Pulmonary artery endothelial cell (primary cell): ENCODE measurements at places on chromosomes 2 and 18.

GRCh38 chr2:61949458-61949713, 43.9 kb downstream of the COMMD1 start:
- no peak for DNase-seq

GRCh38 chr18:23710068-23710527, 20.8 kb downstream of the LAMA3 start:
- DNase-seq: no peak

- no peak for DNase-seq
Observed at GRCh38 chr2:42074661-42075060, 26.8 kb downstream of the PKDCC start.

- DNase-seq: no peak
Observed at GRCh38 chr2:129142465-129142864, 823.8 kb upstream of the HS6ST1 start.

GRCh38 chr2:61948661-61949457, 43.4 kb downstream of the COMMD1 start:
- no peak for DNase-seq

DNA sequence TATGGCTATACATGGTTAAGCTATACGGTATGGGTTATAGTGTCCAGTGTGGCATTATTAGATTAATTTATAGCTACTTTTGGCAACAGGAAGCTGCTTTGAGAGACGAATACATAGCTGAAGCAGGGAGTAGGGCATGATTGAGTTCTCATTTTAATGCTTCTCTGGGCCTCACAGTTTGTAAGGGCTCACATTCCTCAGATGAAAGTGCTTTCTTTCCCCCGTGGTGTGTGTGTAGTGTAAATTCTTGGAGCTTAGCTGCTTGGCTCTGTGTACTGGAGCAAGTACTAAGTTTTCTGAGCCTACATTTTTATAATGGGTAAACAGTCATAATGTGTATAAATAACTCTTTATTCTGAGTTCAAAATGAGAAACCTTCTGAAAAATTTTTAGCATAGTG, 173.7 kb downstream of the PTPRM start:
- no peak for DNase-seq

DNA sequence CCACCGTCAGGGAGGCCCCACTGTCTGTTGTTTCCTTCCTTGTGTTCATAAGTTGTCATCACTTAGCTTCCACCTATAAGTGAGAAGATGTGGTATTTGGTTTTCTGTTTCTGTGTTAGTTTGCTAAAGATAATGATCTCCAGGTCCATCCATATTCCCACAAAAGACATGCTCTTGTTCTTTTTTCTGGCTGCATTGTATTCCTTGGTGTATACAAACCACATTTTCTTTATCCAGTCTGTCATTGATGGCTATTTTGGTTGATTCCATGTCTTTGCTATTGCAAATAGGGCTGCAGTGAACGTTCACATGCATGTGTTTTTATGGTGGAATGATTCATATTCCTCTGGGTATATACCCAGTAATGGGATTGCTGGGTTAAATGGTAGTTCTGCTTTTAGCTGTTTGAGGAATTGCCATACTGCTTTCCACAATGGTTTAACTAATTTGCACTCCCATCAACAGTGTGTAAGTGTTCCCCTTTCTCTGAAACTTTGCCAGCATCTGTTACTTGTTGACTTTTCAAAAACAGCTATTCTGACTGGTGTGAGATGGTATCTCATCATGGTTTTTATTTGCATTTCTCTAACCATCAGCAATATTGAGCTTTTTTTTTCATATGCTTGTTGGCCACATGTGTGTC, 156.6 kb upstream of the NOSTRIN start:
- DNase-seq: no peak

- DNase-seq: no peak
Observed at GRCh38 chr2:48230834-48231233, 299.1 kb upstream of the STON1 start.

DNA sequence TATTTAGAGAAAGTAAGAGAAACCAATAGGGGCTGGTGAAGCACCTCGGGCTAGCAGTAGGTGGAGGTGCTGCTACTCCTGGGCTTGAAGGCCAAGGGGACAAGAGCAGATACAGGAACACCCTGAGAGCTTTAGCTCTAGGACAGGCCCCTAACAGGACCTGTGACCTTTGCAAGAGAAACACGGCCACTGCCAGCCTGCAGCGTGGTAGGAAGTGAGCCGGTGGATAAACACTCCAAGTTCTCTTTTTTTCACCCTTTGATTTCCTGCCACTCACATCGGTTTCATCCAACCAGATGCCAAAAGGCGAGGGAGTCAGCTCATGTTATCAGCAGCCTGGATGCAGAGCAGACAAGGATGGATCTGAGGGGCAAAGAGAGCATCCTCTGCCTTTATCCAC, 66.8 kb upstream of the SPRED2 start:
- no peak for DNase-seq

- no peak for DNase-seq
Observed at GRCh38 chr2:171210864-171211431, 50.3 kb upstream of the TLK1 start.

DNA sequence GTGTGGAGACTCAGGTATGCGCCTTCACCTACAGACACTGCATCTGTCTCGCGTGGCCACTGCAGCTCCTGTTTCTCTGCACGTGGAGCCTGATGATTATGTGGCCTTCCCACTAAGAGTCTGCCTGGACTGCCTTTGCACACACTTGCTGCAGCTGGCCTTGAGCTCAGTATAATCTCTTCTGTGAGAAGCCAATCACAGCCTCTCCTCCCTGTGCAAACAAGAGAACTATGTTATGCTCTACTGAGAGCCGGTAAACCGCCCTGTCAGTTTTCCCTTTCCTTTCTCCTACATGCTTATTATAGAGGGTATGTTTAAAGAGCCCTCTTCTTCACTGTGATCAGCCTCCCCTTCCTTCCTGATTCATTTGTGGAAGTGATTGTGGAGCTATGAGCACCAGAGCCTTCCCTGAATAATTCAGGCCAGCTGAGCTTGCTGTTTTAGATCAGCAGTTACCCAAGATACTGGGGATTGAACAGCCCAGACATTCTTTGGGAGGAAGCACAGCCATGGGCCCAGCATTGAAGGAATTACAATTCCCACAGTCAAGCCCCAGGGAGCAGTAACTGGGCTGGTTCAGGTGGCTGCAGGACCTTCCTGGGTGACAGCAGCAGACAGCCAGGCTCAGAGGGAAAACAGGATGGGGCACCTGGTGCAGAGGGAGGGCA, 3.7 kb upstream of the TGFA start:
- DNase-seq: no peak

DNA sequence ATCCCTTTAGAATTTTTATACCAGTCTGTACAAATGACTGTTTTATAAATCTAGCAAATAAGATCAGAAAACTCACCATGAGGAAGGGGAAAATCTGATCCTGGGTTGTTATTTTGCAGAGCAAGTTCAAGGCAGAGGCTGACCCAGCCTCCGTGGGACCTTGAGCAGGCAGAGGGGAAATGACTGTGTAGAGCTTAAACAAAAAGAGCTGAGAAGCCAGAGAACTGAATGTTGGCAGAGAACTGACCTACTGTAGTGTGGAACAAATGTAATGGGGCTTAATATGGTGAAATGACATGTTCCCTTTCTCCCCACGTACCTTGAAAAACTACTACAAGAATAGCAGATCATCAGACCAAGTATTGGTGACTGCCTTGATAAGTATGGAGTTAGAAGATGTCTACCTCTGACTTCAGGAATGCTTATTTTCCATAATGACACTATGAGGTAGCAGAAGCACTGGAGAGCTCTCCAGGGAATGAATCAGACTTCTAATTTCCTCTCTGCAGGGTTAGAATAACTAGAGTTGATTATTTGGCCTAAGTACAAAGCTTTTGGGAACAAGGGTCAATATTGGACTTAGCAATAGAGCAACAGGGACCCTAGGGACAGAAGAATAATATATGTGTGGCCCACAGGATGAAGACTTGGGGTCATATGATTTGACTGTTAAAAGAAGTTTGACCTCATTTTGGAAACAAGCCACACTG, 304.4 kb downstream of the CCDC178 start:
- DNase-seq: no peak

GRCh38 chr18:69708844-69709243, 238.8 kb downstream of the CD226 start:
- DNase-seq: no peak

DNA sequence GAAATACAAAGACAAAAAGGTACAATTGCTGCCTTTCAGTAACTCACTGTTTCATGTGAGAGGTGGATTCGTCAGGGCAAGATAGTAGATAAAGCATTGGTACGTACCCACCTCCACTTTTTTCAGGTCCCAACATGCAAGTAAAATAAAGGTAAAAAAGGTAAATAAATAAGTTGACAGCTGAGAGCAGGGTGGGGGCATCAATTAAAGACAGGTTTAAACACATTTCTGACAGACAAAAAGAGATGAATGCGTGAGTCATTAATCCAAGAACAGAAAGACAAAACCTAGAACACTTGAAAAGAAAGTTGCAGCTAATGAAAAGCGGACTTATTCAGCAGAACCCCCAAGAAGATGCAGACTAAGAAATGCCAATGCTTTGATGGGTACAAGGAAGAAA, 979.6 kb upstream of the CDH2 start:
- no peak for DNase-seq

DNA sequence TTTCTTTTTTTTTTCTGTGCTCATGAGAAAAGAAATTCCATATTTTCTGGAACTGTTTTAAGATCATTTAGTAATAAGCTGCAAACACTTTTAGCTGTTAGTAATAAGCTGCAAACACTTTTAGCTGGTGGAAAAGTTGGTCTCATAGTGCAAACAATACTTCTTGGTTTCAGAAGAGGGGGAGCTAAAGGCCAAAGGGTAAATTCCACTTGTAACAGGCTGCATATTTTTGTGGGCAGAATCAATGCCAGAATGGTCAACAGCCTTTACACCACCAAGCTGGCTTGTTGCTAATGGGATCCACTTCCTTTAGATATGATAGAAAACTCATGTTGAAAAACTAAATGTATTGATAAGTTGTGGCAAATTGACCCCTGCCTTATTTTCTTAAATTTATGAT, 356.8 kb downstream of the NR4A2 start:
- DNase-seq: no peak

DNA sequence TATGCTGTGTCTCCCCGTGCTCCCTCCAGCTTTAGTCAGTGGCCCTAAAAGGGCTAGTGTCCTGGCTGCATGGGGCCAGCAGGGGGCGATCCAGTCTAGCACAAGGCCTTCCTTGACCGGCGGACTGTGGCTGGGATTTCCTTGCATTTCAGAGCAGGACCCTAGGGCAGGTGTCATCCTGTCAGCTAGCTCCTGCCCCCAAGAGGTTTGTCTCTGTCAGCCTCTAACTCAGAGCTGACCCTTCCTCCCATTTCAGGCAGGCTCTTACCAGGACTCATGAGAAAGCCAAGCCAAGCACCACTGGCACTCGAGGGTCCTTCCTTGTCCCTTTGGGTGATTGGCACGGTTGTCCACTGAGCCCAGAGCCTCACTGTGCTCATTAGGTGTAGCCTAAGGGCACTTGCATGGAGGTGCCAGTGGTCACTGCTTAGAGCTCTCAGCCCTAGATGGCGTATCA, 140.3 kb downstream of the RPIA start:
- no peak for DNase-seq

DNA sequence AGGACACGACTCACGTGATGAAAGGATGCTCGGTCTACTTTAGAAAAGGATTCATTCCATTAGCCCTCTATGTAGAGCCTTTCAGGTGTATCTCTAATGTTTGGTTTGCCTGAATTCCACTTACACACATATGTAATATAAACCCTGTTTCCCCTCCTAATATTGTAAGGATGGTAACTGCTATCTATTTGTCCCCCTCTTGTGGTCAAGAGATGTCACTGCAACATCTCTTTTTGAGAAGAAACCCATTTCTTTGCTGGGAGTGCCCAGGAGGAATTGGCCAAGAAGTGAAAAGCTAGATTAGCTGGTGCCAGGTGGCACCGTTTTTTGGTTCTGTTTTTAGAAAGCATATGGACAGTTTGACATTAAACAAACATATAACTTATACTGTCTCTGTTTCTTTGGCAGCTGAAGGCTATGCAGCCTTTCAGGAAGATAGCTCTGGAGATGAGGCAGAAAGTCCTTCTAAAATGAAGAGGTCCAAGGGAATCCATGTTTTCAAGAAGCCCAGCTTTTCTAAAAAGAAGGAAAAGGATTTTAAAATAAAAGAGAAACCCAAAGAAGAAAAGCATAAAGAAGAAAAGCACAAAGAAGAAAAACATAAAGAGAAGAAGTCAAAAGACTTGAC, 41.2 kb downstream of the RALBP1 start:
- DNase-seq: no peak

DNA sequence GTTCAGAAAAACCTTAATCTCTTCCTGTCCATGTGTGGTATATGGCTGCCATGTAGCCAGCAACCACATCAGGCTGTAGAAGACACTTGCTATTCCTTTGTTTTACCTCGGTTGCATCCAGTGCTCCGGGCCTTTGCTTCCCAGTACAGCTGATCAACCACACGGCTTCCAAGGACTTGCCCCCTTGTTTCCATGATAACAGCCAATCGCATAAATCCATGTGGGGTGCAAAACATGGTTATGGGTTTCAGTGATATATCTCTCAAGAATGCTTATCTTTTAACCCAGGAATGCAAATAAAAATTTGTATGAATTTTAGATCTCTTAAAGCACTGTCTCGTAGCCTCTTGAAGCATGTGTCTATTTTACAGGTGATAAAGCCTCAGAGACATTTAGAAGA, 118.3 kb downstream of the MGAT5 start:
- DNase-seq: no peak

DNA sequence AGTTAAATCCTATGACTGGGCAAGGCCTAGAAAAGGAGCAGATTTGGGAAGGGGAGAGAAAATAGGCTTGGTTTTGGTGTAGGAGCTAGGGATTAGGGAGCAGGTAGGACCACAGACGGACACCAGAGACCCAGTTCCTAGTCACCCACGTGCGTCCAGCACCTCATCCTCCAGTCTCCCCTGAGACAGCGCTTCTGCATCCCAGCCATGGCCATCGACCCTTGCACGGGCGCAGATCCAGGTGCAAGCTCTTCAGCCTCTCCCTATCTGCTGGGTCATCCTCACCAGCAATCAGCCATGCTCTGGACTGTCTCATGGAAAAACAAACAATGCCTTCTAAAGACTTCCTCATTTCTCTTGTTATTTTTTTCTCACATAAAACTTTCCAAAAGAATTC, 246.8 kb upstream of the RAB6C start:
- DNase-seq: no peak

- no peak for DNase-seq
Observed at GRCh38 chr18:24659827-24660720, 199.6 kb downstream of the HRH4 start.

DNA sequence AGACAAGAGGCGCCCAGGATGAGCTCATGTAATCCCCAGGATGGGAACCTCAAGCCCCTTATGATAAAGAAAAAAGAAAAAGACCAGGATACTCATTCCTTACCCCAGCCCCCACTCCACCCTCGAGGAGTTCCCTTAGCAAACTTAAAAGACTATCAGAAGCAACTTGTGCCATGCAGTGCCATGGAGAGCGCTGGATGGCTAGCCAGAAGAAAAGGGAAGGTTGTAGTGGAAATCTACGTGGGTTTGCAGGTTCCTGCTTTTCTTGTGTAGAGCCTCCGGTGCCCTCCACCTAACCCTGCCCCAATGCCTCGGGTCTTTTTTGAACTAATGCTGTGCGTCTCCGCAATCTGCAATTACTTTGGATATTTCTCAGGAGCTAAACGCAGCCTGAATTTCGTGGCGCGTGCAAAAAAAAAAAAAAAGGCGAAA, 16.2 kb upstream of the BCL11A start:
- DNase-seq: no peak
